ENCODE measurements at places on chromosomes 6 and 20.

DNA sequence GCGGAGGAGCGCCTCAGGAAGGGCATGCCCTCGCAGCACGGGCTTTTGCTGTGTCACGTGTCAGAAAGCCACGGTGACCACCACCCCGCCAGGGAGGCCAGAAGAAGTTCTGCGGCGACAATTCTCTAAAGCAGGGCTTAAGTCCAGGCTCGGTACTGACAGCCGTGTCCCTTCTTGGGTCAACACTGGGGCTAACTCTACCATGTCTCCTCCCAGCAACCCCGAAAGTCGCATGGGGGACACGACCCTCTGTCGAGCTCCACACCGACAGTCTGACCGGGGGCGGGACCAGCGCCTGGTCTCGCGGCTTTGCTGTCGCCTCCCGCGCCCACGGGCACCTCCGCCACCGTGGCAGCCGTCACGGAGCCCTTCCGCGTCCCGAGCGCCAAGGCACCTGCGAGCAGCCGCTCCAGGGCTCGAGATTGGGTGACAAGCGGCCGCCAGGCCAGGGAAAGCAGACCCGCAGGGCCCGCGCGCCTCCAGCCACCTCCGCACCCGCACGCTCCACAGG lies 534 bp downstream of the NANP start:
- peak; percentile 22 for DNase-seq

DNA sequence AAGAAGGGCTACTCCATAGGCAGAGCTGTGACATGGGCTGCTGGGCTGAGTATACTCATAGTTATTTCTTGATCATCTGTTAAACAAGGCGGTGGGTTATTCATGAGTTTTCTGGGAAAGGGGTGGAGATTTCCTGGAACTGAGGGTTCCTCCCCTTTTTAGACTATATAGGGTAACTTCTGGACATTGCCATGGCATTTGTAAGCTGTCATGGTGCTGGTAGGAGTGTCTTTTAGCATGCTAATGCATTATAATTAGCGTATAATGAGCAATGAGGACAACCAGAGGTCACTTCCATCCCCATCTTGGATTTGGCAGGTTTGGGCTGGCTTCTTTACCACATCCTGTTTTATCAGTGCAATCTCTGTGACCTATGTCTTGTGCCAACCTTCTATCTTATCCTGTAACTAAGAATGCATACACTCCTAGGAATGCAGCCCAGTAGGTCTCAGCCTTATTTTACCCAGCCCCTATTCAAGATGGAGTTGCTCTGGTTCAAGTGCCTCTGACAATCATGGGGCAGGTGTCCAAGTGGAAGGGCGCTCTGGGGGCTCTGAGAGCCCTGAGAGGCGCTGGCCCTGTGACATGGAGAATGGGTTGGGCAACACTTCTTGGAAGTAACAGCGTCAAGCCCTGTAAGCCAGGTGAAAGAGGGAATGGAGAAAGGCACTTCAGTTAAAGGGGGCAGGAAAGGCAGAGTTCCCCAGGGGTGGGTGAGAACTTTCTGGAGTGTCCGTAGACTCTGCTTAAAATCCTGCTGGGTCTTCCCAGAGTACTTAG lies 354.2 kb upstream of the SULF2 start:
- no peak for DNase-seq

DNA sequence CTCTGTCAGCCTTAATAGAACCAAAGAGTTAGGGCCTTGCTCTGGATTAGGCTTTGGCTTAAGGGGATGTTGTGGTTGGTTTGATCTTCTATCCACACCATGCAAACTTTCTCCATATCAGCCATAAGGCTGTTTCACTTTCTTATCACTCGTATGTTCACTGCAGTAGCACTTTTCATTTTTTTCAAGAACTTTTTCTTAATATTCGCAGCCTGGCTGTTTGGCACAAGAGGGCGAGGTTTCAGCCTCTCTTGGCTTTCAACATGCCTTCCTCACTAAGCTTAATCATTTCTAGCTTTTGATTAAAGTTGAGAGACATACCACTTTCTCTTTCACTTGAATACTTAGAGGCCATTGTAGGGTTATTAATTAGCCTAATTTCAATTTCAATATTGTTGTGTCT lies 193.1 kb downstream of the NRN1 start:
- DNase-seq: no peak

DNA sequence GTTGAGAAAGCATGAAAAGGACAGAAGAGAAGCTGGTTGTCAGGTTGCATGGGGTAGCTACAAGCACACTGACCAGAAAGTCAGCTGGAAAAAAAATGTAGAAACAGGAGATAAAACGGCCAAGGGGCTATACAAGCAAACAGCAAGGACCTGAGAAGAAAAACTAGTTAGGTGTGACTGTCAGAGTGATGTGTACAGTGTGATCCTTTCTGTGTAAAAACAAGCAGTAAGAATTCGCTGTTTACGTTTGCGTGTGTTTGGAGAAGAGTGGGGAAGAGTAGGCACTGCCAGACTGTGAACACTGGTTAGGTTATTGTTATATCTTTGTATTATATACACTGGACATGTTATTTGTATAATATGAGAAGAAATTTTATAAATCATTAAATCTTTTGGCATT lies 28.1 kb downstream of the PTPN1 start:
- no peak for DNase-seq

DNA sequence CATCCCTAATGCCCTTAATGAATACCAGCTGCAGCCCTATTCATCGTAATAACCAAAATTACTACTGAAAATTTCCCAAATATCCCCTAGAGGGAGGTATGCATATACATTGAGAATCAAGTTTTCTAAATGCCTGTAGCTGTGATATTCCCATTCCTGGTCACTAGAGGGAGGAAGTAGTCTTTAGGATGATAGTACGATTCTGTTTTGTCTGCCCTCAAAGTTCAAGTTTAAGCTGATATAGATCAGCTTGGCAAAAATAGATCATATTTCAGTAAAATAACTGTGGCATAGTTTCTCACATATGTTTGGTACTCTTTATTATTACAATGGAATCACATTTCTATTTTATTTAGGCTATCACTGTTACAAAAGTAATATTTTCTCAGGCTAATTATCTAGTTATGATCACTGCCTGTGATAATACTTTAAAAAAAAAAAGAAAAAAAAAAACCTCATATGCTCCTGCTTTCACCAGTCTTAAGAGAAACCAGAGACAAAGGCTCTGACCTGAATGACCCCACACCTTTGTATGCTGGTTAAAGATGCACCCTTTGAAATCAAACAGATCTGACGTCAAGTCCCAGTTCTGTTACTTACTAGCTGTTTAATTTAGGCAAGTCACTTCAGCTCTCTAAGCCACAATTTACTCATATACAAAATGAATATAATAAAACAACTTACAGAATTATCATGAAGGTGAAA lies 11.0 kb downstream of the TSPYL1 start:
- DNase-seq: peak; percentile 15

GRCh38 chr6:18053078-18053477 lies 65.6 kb upstream of the KIF13A start:
- no peak for DNase-seq

DNA sequence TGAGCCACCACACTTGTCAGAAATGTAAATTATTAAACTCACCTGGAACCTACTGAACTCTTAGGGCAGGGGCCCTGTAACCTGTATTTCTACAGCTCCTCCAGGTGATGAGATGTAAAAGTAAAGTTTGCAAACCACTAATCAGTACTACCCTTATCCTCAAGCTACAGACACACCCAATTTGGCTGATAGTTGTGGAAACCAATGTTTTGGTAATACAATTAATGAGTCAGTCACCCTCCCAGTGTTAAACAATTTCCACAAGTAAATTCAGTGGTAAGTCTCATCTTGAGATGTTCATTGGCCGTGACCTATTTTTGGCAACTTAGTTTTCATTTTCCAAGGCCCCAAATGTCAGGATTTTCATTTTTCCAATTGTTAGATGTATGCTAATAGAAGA lies 29.6 kb downstream of the GCNT2 start:
- no peak for DNase-seq

GRCh38 chr6:100460650-100461204 lies 4.0 kb downstream of the SIM1 start:
- DNase-seq: no peak

DNA sequence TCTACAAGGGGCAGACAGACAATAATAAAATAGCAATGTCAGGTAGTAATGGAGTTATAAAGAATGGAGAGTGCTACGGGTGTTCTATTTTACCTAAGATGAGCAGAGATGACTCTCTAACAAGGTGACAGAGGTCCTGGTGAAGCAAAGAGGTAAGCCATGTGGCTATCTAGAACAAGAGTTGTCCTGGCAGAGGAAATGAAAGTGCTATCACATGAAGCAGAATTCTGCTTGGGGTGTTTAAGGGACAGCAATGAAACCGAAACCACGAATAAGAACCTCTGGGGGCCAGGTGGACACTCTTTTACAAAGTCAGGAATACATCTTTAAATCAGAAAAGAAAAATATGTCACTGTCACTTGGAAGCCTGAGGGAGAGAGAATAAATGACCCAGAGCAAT lies 37.9 kb upstream of the IRAK1BP1 start:
- DNase-seq: no peak

- no peak for DNase-seq
These were observed 1.4 kb downstream of the BMP6 start for GRCh38 chr6:7727086-7727945.

GRCh38 chr20:39893003-39893685 lies 795.9 kb downstream of the MAFB start:
- no peak for DNase-seq

GRCh38 chr6:89387516-89388201 lies 24.4 kb downstream of the RRAGD start:
- no peak for DNase-seq

GRCh38 chr6:111804627-111805235 lies 68.5 kb downstream of the FYN start:
- DNase-seq: no peak

DNA sequence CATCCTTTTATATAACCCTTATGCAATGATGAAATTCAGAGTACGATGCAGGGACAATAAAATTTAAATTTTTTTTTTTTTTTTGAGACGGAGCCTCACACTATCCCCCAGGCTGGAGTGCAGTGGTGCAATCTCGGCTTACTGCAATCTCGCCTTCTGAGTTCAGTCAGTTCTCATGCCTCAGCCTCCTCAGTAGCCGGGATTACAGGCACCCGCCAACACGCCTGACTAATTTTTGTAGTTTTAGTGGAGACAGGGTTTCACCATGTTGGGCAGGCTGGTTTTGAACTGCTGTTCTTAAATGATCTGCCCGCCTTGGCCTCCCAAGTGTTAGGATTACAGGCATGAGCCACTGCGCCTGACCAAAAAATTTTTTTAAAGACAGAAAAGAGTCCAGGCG lies 15.2 kb downstream of the MTO1 start:
- no peak for DNase-seq

GRCh38 chr6:24445704-24446103 lies 43.0 kb downstream of the MRS2 start:
- DNase-seq: no peak

GRCh38 chr6:96940322-96940721 lies 15.8 kb downstream of the KLHL32 start:
- DNase-seq: no peak

DNA sequence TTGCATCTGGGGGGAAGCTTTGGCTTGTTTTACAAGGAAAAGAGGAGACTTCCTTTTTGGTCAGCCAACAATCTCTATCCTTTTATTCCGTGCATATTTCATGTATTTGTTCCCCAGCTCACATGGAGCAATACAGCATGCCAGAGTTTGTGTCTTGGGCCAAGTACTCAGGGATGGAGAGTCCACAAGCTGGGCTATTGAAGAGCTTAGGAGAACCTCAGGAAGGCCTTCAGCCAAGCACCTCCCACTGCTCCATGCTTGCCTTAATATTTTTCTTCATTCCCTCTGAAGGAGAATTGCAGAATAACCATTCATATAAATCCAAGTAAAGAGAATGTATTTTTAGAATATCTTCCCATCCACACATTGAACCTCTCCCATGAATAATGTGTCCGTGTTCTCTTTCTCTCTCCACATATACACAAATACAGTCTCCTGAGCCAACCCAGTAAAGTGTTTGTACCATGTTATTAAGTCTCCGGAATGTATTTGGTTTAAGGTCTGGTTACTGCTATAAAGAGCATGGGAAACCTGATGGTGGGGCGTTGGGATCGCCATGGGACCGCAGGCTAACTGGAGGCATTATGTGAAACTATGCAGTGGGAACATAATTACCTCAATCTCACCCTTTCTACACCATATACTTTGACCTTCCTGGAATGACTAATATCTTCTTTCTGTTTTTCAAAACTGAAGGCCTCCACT lies 3.0 kb downstream of the LAMA4 start:
- DNase-seq: no peak

- no peak for DNase-seq
These were observed 15.0 kb downstream of the ESR1 start for GRCh38 chr6:151822252-151823111.

DNA sequence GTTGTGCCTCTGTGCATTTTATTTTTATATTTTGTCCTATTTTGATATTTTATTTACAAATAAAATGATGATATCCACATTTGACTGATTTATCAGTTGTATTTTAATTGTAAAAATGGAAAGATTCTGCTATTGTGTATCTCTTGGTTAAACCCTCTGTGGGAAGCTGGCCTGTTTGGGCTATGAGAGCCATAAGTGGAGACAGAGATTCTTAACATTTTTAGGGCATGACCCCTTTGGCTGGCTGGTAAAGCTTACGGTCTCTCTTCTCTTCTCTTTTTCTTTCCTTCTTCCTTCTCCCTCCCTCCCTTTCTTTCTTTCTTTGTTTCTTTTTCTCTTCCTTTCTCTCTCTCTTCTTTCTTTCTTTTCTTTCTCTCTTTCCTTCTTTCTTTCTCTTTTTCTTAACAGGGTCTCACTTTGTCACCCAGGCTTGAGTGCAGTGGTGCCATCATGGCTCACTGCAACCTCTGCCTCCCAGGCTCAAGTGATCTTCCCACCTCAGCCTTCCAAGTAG lies 172.3 kb upstream of the CDYL start:
- no peak for DNase-seq

- DNase-seq: no peak
These were observed 2.6 kb upstream of the RPL10A start for GRCh38 chr6:35465646-35466045.

DNA sequence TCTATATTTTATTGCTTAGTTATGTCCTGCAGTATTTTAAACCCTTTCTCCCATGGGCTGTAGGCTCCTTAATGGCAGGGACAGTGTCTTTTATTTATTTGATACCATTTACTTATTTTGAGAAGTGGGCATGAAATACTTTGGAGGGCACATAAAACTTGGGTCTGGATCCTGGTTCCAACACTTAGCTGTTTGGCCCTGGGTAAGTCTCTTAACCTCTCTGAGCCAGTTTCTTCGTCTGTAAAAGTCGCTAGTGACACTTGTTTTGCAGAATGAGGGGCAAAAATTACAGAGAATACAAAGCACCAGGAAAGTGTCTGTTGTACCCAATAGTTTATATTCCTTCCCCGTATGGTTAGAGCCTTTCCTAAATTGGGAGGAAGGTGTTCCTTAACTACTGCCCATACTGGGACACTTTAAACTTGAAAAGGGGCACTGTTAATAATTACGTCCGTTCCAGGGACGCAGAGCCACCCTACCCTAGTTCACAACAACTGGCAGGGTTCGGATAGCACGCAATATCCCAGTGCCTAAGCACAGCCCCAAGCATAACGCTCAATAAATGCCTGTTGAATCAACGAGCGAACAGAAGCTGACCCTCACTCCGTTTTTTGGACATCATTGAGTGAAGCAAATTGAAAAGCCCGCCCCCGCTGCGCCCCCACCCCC lies 6.0 kb upstream of the ARMC12 start:
- DNase-seq: no peak

All from NCI-H1092 (cell line).